SK-N-SH treated with all-trans-retinoic acid at 6 μM for 48 hours (cell line): ENCODE measurements at places on chromosomes 16 and 17.

DNA sequence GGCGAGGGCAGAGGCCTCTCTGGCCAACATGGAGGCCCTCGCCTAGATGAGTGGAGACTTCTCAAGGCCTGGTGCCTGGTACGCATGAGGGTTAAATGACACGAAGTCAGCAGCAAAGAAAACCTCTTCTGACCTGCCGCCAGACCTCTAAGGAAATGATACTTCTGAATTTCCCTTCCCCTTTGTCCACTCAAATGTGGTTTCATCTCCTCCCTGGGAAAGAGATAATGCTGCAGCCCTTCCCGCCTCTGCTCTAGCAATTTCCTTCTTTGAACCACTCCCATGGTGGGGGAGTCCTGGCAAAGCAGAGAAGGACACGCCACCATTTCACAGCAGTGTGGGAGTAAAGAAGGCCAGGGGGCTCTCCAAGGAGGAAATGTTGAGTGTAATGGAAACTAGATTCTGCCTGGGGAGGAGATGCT is 65.7 kb upstream of the BCAR1 start:
- no peak for ATAC-seq

GRCh38 chr17:77506371-77506991 is 365.7 kb downstream of the SEC14L1 start:
- ATAC-seq: no peak

- no peak for ATAC-seq
Observed at GRCh38 chr17:76697702-76698465, 12.9 kb downstream of the MXRA7 start.

DNA sequence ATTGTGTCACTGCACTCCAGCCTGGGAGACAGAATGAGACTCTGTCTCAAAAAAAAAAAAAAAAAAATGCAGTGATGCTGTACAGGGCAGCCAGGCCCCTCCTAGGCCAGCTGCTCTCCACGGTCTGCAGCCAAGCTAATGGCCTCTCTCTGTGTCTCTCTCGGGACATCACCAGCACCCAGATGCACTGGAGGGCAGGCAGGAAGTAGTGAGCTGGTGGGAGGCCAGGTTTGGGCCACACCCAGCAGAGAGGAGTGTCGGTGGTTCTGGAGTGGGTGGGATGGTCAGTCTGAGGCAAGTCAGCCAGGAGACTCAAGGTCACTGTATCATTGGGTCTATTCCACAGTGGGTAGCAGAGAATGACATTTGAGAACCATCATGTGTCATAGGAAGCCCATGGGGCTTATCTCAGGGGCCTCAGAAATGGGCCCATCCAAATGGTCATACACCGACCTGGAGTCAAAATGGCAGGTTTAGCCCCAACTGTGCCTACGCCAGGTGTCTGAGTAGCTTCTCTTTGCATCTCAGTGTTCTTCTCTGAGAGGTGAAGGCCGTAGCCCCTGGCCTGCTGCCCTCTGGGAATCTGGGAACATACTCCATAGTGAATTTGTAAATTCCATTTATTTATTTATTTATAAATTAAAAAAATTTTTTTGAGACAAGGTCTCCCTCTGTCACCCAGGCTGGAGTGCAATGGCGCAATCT is 22.7 kb downstream of the WNT9B start:
- no peak for ATAC-seq

GRCh38 chr17:11736613-11737312 is 138.5 kb downstream of the DNAH9 start:
- no peak for ATAC-seq

DNA sequence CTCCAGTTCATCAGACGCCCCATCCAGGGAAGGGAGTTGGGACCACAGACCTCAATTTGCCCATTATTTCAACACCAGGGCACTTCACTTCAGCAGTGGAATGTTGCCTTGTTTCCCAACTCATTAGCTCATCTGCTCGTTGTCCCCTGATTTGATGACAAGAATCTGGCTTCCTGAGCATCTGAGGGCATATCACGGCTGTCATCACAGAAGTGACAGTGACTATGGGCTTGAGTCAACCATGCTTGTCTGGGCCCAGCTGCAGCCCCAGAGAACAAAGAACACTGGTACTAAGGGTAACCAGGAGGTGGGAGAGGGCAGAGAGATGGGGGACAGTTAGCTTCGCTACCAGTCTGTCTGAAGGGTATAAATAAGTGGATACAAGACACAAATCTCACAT is 266.0 kb upstream of the SDK2 start:
- ATAC-seq: no peak

DNA sequence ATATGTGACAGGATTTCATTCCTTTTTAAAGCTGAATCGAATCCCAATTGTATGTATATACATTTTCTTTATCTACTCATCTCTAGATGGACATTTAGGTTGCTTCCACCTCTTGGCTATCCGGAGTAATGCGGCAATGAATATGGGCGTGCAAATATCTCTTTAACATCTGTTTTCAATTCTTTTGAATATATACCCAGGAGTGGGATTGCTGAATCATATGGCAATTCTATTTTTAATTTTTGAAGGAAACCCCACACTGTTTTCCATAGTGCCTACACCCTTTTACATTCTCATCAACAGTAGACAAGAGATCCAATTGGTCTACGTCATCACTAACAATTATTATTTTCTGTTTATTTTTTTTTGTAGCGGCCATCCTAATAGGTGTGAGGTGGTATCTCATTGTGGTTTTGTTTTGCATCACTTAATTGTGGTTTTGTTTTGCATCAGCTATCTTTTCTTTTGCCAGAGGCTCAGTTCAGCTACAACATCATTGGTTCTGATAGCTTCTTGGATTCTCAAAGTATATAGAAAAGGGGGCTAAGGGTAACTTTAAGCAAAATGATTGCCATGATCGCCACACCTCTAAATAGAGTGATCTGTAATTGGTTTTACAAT is 25.6 kb upstream of the MAP2K6 start:
- ATAC-seq: peak; percentile 81

DNA sequence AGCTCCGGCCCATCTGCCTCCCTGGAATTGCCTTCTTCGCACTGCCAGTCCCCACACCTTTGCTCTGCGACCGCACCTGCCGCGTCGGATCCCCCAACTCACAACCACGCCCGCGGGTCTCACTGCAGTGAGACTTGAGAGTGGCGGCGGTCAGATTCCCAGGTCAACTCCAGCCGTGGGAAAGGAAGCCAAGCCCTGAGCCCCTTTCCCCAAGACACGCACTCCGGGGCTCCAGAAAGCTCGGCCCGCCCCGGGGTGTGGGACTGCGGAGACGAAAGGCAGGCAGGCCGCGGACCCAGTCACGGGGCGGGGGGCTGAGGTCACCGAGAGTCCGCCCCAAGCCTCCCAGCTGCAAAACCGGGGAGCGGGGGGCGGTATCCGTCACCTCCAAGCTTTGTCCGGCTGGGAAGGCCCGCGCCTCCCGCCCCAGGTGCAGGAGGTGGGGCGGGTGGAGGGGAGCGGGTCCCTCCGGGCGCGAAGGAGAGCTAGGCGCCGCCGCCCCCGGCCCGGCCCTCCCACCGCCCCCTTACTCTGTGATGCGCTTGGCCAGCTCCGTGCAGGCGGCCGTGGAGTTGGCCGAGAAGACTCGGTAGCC is 615 bp downstream of the PRPSAP1 start:
- ATAC-seq: peak; percentile 46

- ATAC-seq: no peak
Observed at GRCh38 chr17:65222214-65222738, 85.1 kb downstream of the RGS9 start.

GRCh38 chr17:67132366-67132765 is 88.0 kb downstream of the CACNG1 start:
- ATAC-seq: no peak

GRCh38 chr17:28396635-28397239 is 9.3 kb downstream of the SLC46A1 start:
- ATAC-seq: no peak

DNA sequence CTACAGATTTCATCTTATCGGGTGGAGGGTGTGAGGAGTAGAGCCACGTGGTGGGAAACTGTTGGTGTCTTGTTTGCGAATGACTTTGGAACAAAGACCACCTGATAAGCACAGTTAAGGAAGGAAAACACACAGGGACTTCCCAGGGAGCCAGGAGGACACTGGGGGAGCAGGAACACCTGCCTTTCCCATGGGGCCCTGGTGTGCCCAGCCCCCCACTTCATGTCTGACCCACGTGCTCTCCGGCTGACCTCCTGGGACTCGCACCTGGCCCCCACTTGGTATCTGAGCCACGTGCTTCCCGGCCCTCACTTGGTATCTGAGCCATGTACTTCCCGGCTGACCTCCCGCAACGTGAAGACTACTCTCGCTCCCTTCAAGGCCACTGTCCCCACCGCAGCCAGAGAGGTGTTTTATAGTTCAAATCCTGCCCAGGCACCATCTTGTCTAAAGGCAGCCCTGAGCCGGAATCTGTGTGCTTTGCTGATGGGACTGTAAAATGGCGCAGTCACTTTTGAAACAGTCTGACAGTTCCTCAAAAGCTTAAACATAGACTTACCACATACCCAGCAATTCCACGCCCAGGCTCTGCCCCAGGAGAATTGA is 5.4 kb upstream of the CSNK1D start:
- ATAC-seq: no peak

GRCh38 chr17:14432079-14432478 is 131.2 kb downstream of the HS3ST3B1 start:
- no peak for ATAC-seq

DNA sequence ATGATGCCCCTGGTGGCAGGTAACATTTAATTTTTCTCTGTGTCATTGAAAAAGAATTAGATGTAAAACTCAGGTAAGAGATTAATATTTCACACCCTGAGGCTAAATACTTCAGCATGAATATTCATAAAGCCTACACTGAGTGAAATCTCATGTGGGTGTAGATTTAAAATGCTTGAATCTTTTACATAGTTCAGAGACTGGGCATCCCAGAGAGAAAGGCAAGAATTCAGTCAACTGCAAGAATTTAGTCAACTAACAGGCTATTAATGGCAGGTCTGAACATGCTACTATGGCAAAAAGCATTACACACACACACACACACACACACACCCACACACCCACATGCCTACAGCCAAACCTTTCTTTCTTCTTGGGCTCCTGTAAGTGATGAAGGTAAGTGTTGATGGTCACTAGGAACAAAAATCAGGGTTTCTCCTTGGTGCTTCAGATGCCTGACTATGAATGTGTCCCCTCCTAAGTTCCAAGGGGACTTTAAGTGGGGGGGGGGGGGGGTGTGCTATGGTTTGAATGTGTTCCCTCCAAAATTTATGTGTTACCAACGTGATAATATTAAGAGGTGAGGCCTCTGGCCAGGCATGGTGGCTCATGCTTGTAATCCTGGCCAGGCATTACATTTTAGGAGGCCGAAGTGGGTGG is 63.7 kb upstream of the PSMD7 start:
- ATAC-seq: no peak

DNA sequence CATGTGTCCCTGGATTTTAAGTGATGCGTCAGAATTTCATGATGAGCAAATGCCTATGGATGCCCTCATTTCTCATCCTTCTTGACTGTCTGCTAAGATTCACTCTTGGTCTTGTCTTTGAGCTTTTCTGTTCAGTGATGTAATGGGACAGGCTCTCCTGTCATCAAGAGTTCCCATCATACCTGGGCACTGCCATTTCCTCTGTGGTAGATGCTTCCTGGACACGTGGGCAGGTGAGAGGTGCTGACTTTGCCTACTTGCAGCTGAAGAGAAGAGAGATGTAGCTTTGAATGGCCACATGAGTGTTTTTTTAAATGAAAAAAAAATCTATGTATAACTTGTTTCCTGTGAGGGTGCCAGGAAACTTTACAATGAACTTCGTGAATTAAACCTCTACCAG is 557.7 kb downstream of the MAF start:
- no peak for ATAC-seq

DNA sequence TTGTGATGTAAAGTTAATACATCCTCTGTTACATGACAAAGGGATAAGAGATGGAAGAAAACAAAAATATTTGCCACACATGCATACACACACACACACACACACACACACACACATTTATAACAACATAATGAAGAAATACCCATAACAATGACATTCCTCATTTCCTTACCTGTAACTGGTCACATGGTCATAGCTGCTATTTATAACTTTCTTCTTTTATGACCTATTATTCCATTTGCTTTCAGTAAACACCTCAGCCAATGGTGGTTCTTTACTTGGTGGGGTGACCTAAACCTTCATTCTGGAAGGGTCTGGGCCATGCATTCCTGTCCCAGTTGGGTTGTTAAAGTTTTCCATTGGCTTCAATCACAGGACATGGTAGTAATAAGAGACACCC is 5.3 kb downstream of the MT2A start:
- ATAC-seq: no peak

DNA sequence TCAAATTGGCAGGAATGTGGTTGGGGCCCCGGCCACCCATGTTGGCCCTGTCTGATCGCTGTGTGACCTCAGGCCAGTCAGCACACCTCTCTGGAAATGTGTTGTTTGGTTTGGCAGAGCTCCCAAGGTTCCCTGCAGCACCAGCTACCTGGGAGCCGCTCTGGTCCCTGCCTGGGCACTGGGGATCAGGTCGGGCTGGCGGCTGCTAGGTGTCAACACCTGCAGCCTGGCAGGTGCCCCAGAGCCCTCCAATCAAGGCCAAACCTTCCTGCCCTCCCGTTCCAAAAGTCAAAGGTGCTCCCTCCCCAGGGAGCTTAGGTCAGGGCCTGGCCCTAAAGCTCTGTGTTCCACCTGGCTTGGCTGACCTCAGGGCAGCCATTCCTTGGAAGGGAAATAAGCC is 55.9 kb downstream of the ZDHHC7 start:
- no peak for ATAC-seq

DNA sequence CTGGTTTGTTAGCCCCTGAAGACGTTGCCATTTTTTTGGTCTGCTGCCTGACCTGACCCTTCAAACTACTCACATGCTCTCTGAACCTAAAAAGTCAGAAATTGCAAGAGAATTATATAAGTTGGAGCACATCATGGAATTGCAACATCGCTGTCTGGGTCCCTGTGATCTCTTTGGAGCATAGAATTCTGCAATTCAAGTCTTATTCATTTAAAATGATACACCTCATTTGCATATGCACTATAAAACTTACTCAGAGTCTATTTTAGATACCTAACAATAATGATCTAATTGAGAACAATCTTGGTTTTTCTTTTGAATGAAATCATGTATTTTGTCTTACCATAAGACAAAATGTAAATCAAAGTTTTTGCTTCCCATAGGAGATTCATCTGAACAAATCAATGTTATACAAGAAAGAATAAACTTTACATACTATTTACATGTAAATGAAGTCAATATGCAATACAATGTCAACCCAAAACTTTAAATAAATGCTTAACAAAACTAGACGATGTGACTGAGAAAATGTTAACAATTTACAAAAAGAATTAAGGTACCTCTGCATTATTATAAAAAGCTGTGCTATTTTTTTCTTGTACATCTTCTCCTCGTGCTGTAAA is 99.7 kb downstream of the HELZ start:
- no peak for ATAC-seq

GRCh38 chr16:15523939-15524338 is 89.6 kb downstream of the BMERB1 start:
- ATAC-seq: no peak

- ATAC-seq: no peak
Observed at GRCh38 chr16:87733190-87733589, 32.6 kb downstream of the KLHDC4 start.
